ENCODE measurements at places on chromosomes 6 and 20.
A peak's percentile ranks its signal among the peaks of the same experiment; 100 is the strongest.

DNA sequence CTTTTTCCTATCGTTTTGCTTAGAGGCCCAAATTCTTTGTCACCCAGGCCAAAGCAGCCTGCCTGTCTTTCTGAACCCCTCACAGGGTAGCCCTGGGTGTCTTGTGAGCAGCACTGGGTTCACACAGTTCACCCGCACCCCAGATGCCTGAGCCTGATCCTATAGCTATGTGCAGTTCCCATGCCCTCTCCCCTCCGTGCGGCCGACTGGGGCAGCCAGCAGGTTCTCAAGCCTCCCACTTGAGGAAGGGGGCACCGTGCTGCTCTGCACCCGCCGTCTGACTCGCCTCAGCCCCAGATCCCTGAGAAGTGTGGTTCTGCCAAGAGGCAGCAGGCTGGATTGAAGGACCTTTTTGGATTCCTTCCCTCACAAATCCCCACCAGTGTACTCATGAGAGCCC, 89.0 kb downstream of the PSMB1 start:
- DNase-seq: no peak

DNA sequence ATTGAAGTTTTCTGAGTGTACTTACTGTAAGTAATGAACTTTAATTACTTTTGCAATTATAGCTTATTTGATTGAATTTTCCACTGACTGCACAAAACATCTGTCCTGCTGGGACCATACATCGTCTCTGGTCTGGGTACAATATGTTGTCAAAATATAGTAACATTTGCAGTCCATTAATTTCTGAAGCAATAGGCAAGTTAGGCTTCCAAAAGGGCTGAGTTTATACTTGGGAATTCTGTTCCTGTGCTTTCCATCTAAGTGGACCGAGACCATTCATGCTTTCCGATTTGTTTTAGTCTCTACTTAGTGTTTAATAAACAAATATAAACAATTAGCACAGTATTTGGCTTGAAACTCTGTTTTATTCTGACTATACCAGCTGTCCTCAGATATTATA, 139.3 kb downstream of the RFPL4B start:
- DNase-seq: no peak

GRCh38 chr6:89284963-89285735, 29.9 kb downstream of the GABRR2 start:
- DNase-seq: no peak

DNA sequence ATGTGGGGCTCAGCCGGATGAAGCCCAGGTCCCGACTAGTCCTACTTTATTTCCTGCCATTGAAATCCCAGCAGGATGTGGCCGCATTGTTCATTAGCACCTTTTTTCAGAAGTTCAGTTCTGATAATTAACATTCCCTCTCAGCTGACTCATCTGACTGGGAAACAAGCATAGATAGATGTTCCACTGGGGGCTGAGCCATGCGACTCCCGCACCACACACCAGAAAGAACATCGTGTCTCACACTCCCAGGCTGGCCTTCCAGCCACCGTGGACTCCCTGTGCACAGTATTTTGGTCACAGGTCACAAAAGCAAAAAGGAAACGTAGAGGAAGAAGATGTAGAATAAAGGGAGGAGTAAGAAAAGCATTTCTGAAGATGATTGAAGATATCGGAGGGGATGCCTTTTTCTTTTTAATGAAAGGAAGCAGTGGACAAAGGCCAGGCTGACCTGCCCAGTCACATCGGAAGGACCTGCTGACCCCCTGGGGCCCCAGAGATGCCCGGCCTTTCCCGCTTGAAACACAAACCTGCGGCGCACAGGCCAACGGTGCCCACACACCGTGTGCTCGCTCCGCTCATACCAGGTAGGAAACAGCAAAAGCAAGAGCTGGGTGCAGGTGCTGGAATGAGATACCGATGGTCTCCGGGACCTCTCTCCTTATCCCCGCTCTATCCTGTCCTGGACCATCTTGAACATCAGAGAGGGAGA, 11.8 kb downstream of the RPS6KA2 start:
- DNase-seq: no peak

- no peak for DNase-seq
Measured at GRCh38 chr6:116461932-116462885, 1.0 kb downstream of the CALHM6 start.

DNA sequence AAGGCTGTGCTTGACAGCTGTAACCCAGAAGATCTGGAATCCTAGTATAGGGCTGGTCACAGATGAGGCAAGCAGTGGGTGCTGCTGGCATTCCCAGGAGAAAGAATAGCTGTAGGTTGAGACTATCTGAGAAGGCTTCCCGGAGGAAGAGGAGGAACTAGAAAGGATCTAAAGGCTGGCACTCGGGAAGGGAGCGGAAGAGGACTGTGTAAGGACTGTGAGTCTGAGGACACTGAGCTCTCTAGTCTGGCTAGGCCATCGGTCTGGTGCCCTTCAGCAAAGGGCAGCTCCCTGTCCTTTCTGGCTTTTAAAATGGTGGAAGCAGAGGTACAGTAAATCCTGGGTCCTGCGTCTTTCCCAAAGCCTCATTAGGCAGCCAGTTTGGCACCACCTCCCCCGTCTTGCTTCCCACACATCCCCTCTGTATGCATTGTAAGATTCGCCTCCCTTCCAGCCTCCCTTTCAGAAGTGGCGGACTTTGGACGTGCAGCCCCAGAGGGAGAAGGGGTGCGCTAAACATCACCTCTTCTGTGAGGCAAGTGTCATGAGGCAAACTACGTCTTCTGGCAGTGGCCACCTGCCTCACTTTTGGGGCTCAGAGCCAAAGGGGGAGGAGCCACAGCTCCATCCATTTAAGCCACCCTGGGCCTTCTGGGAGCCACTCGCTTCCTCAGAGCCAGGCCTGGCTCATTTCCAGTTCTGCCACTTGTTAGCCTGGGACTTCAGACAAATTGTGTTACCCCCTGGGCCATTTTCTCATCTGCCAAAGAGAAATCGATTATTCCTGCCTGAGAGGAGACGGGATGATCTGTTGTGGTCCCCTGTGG, 8.6 kb downstream of the SNPH start:
- no peak for DNase-seq

GRCh38 chr6:52499026-52499425, 77.8 kb downstream of the TRAM2 start:
- no peak for DNase-seq

DNA sequence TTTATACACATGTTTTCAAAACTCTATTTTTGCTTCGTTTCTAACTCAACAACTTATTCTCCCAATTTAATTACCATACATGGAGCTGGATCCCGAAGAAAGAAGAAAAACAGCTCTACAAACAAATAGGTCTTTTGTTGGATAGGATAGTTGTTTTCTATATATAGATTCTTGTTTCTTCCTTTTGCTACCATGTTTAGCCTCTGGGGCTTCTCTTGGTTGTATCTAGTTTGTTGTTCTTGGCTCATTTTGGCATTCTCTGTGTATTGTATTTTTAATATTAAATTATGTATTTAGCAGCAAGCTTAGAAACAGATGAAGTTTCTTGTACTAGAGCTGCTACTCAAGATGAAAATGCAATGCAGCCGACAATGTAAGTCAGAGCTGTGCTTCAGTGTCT, 60.9 kb downstream of the PLCB4 start:
- no peak for DNase-seq

GRCh38 chr6:29510746-29511300, 23.1 kb upstream of the MAS1L start:
- no peak for DNase-seq

DNA sequence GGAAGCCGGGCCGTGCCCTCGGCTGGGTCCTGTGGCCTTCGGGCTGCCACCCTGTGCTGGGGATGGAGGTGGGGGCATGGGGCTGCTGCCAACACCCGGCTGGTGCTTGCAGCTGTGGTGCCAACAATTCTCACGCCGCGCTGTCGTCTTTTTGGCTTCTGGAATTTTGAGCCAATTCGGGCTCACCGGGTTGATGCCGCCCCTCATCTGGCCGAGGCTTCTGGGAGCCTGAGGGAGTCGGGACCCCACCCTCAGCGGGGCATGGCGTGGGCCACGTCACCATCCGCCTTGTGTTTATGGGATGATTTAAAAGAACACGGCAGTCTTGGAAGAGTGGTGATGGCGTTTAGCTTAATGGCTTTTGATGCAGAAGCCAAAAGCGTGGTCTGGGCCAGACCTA, 8.7 kb upstream of the NPBWR2 start:
- no peak for DNase-seq

GRCh38 chr6:31901415-31901952, 402 bp downstream of the ZBTB12 start:
- peak; percentile 48 for DNase-seq

- no peak for DNase-seq
Measured at GRCh38 chr6:90689172-90689571, 102.3 kb upstream of the MAP3K7 start.

Data from RWPE1 (cell line).